ENCODE measurements at places on chromosomes 12 and 14.

- DNase-seq: no peak
Measured at GRCh38 chr12:121444842-121445202, 44.9 kb downstream of the RNF34 start.

DNA sequence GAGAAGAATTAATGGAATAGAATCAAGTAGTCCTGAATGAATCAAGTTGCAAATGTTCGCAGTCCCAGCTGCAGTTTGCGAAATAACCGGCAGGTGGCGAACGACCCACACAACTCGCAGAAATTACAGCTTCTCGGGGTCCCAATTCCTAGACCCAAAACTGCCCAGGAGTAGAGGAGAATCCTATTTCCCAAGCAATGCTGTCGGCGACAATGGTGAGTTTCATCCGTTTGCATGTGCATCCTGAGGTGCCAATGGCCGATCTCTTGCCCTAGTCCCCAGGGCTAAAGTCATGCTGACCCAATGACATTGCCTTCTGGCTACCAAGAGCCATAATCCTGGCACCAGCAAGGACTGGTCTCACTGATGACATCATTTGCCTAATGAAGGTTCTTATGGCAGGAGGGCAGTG is 8.5 kb upstream of the ASCL1 start:
- peak; percentile 22 for DNase-seq

DNA sequence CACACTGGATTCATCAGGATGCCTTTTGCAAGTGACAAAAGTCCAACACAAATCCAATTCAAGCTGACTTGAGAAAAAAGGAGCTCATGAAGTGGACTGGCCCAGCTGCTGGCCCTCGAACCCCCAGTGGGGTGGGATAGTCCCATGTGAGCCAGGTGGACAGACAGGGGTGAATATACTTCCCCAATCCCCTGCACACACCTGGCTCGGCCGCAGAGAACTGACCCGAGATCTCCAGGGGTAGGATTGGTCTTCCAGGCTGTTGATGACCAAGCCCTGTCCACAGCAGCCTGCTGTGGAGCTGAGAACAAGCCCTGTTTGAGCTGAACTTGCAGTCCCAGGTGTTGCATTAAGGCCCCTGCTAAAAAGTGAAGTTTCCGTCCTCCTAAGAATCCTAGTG is 56.2 kb downstream of the TPCN1 start:
- DNase-seq: no peak

DNA sequence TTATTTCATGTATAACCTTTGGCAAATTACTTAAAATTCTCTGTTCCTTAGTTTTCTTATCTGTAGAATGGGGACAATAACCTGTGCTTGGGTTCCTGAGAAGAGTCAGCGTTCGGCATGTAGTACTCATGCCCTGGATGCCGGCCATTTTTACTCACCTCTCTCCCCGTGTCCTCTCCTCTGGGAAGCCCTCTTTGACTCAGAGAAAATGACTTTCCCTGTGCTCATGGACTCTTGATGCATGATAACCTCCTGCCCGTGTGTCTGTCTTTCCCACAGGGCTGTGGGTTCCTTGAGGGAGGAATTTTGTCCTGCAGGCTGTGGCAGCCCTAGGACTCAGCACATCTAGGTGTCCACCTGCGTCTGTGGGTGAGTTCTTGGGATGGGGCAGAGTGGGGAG is 5.8 kb upstream of the C1RL start:
- DNase-seq: no peak

DNA sequence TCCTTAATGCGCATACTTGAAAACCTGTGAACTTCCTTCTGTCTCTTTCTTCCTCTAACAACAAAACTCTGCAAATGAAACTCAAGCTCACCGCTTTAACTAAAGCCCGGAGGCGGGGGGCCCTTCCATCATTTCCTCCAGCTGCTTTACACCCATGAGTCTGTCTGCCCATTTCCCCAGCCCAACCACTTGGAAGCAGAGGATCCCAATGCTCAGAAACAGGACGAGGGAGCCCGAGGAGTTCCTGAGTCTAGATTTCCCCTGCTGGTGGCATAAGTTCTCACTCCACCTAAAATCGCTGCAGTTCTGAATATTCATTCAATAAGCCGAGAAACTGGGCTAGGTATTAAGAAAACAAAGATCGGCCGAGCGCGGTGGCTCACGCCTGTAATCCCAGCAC is 30.8 kb downstream of the GPR19 start:
- no peak for DNase-seq

- peak; percentile 69 for DNase-seq
Measured at GRCh38 chr14:94036313-94037167, 10.4 kb downstream of the OTUB2 start.

DNA sequence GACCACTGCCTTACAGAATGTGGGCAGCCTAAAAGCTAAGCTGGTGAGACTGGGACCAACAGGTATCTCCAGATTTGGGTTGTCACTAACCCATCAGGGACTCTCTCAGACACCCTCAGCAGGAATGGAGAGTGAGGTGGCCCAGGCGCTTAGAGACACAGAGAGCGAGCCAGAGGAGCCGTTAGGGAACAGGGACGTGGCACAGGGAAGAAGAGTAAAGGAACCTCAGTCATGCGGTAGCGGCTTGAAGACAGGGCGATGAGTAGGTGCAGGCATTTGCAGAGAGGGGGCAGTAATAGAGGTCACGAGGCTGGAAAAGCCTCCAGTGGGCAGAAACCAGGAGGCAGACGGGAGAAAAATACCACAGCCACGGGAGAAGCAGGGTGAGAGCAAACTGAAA is 158.0 kb upstream of the CCND2 start:
- no peak for DNase-seq

Data from hematopoietic multipotent progenitor cell treated with erythropoietin and hydrocortisone succinate and interleukin-3 and kit ligand, for 15 days (in vitro differentiated cells).